Psoas muscle (tissue), 8 donors: ENCODE measurements at places on chromosomes 11 and 22.

- no peak for DNase-seq
Measured at GRCh38 chr22:49037701-49038245, 789.9 kb downstream of the BRD1 start.

DNA sequence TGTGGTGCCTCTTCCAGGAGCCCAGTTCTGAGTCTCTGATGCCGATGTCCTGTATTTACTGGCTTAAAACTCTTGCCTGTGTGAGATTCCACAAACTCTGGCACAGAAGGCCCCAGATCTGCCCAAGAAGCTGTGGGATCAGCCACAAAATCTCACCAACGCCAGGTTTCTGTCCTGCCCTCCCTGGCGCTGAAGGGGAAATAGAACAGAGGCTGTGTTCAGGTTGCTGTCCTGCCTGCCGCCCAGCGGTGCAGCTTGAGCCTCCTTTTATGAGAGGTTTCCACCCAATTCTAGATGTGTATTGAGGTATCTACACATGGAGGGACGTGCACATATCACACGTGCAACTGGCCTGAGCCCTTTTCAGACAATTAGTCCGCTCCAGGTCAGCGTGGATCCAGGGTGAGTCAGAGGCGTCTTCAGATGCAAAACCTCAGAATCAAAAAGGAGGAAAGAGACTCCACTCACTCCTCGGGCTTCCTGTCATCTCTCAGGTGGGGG is 2.2 kb downstream of the TMEM80 start:
- no peak for DNase-seq

GRCh38 chr11:3840004-3840869 is 522 bp downstream of the RHOG start:
- DNase-seq, result no peak

DNA sequence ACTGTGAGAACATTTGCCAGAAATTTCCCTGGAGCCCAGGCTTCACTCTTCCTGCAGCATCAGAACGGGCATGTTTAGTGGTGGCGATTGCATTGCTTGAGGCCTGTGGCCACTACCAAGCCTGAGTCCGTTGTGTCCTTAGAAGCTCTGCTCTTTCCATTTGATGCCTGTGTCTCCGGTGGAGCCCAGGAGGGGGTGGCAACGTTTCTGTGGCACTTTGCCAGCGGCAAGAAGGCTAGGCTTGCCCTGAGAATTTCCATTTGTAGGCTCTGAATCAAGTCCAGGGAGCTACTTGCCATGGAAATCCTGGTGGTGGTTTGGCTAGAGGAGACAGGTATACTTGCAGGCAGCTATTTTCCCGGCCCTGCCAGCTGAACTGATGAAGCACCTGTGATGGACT is 47.1 kb downstream of the ADAMTS8 start:
- DNase-seq, result no peak

DNA sequence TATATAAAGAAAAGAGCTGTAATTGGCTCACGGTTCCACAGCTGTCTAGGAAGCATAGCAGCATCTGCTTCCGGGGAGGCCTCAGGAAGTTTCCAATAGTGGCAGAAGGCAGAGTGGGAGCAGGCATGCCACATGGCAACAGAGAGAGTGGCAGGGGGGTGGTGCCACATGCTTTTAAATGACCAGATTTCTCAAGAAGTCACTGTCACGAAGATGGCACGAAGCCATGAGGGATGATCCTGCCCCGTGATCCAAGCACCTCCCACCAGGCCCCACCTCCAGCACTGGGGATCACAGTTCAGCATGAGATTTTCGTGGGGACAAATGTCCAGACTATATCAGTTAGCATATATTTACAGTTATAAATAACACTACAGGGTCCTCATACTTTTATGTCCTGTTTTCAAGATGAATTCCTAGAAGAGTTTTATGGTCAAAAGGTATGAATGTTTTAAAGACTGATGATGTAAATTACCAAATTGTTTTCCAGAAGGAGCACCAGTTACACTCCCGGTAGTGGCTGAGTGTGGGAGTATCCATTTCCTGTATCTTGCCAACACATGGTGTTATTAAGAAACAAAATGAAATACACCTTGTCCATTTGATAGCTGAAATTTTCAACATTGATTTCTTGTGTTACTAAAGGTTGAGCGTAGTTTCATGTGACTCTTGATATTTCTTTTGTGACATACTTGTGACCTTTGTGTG is 19.2 kb downstream of the FAM118A start:
- DNase-seq, result peak; percentile 84

GRCh38 chr22:34113381-34113780 is 193.1 kb upstream of the LARGE1 start:
- DNase-seq, result no peak

DNA sequence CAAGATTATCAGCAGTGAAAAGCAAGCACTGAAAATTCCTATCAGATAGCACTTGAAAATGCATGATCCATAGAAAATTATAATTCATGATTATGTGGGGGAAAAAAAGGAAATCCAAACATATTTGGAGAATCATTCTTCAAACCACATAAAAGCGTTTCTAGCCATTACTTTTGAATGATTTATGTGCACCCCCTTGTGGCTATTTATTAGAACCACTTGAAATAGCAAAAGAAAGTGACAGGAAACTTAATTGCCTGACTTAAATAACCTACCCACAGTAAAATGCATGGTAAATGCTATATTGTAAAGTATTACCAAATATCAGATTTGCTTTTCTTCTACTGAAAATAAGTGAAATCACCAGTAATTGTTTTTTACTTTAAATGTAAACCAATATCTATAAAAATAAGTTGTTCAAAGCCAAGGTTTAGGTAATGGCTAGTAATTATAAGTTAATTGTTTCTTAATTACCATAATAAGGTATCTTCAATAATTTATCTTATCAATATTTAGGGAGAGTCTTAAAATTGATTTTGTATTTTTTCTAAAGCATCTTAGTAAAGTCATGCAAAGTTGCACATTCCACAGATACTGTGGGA is 168.5 kb downstream of the ARHGAP42 start:
- DNase-seq, result no peak
